GM18507 (cell line): ENCODE measurements at places on chromosomes 12 and 14.

GRCh38 chr12:75960954-75961661 lies 70.5 kb downstream of the PHLDA1 start:
- DNase-seq = no peak

GRCh38 chr12:15644700-15645099 lies 144.5 kb downstream of the EPS8 start:
- DNase-seq = no peak

DNA sequence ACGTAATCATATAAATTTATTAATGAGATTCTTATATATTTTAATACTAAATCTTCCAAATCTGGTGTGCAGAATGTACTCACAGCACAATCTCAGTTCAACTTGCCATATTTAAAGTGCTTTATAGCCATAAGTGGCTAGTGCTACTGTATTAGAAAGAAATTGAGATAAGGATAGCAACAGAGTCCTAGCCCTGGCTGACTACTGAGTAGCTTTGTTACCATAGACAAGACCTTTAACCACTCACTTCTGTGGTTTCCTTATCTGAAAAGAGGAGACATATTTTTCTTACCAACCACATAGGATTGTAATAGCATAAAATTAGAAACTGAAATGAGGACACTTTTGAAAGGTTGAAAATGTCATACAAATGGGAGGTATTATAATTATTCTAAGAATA lies 2.0 kb upstream of the CHURC1 start:
- DNase-seq = no peak

DNA sequence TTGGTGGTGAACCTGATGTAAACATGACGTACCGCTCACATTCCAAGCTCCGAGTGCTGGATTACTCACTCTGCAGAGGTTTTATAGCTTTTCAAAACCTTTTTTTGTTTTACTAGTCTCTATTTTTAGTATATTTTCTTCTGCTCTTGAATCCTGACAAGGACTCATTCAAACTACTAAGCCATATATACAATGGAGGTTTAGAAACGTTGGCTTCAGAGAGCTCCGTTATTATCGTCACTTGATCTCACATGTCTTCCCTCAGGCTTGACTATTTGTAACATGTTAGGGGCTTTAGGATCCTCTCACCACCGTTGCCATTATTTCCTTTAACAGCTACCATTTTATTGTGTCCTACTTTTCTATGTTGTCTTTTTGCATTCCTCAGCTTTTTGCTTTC lies 1321.5 kb upstream of the FLRT2 start:
- no peak for DNase-seq

- DNase-seq = no peak
These were observed 62.7 kb downstream of the FBXO34 start for GRCh38 chr14:55333711-55334485.

- no peak for DNase-seq
These were observed 62.5 kb downstream of the ITPR2 start for GRCh38 chr12:26770239-26771070.

DNA sequence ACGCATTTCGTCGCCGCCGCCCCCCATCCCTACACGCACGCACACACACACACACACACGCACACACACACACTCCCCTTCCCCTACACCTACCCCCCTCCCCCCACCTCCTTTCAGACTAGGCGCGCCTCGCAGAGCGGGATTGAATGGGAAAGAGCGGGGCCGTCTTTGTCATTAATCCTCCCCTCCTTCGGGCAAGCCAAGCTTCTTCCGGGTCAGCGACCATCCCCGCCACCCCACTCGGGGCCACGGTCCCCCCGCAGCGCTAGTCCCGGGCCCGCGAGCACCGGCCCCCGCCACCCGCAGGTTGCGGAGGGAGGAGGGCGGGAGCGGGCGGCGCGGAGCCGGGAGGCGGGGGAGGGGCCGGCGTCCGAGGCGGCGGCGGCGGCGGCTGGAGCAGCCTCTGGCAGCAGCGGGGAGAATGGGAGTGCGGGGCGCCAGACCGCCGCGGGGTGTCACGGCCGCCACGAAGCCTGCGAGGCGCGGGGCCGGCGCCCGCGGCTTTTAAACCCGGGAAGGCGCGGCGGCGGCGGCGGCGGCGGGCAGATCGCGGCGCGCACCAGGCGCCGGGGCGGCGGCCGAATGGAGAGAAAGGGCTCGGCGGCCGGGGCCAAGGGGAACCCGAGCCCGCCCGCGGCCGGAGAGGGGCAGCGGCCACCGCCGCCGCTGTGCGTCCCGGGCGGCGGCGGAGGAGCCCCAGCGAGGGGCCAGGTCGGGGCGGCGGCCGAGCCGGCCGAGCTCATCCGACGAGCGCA lies at the start of gene TTC9:
TTC9 (plus strand) TSS at position 369 of the 755 bp plus-strand sequence; CDS start at position 583, 214 bp downstream.
- DNase-seq = no peak

- DNase-seq = no peak
These were observed 13.2 kb upstream of the BMAL2 start for GRCh38 chr12:27319409-27319808.

DNA sequence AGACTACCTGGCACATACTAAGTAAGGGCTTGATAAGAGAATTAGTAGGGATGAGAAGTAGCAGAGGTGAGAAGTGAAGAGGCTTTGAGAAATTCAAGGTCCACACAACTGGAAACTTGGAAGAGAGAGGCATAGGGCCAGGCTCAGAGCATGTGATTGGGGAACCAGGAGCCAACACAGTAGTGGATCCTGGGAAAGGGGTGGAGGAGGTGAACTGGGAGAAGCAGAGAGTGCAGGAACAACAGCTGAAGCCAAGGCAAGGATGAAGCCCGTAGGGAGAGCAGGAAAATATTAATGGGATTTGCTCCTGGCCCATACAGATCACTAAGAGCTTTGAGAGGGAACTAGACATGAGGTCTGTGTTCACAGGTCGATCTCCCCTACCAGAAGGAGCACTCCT lies 1.4 kb upstream of the ITGB7 start:
- no peak for DNase-seq

DNA sequence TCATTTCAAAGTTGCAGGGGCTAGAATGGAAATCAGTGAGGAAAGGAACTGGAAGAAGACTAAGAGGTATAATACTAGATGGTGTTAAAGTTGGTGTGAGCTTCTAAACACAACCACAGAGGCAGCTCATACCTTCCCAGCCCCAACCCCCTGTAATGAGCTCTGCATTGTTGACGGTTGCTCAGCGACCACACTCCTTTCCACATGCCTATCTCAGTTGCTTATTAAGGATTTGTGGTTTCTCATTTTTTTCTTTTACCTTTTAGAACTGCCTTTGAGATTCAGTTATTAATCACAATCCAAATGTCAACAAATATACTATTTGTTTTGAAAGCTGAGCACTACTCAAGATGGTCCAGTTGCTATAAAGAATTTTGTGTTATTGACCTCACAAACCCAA lies 62.1 kb upstream of the KIF21A start:
- DNase-seq = no peak

DNA sequence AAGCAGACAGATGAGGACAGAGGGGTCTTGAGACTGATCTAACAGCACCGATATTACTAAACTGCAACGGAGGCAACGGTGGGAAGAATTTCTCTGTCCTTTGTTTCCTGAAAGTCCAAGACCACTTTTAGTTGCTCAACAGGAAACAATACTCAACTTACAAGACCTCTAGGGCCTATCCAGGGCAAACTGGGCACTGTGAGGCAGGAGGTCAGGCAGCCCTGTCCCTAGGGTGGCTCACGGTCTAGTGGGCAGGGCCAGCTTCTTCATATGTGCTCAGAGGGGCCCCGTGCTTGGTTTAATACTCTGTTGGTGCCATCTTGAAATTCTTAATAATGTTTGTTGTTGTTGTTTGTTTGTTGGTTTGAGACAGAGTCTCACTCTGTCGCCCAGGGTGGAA lies 14.2 kb downstream of the SSH1 start:
- DNase-seq = no peak

GRCh38 chr12:102314821-102315220 lies 117.2 kb upstream of the PMCH start:
- no peak for DNase-seq

DNA sequence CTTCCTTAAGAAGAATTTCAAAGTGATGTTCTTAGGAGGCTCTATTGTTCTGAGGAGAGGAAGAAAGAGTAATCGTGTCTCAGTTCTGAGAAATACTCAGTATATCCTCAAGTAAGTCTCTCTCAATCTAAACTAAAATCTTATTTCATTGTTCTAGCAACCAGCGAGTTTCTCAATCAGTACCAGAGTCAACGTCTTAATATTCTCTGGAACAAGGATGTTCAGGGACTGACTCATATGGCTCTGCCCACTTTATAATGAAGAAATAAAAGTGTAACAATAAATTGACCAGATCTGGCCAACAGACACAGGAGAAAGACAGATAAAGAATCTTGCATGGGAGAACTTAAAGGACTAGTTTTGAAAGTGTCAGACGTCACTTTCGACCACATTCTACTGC lies 469.8 kb upstream of the FLRT2 start:
- DNase-seq = no peak

GRCh38 chr14:104136472-104137296 lies 1.7 kb upstream of the KIF26A start:
- no peak for DNase-seq

GRCh38 chr12:70267550-70267949 lies 24.3 kb downstream of the CNOT2 start:
- no peak for DNase-seq

DNA sequence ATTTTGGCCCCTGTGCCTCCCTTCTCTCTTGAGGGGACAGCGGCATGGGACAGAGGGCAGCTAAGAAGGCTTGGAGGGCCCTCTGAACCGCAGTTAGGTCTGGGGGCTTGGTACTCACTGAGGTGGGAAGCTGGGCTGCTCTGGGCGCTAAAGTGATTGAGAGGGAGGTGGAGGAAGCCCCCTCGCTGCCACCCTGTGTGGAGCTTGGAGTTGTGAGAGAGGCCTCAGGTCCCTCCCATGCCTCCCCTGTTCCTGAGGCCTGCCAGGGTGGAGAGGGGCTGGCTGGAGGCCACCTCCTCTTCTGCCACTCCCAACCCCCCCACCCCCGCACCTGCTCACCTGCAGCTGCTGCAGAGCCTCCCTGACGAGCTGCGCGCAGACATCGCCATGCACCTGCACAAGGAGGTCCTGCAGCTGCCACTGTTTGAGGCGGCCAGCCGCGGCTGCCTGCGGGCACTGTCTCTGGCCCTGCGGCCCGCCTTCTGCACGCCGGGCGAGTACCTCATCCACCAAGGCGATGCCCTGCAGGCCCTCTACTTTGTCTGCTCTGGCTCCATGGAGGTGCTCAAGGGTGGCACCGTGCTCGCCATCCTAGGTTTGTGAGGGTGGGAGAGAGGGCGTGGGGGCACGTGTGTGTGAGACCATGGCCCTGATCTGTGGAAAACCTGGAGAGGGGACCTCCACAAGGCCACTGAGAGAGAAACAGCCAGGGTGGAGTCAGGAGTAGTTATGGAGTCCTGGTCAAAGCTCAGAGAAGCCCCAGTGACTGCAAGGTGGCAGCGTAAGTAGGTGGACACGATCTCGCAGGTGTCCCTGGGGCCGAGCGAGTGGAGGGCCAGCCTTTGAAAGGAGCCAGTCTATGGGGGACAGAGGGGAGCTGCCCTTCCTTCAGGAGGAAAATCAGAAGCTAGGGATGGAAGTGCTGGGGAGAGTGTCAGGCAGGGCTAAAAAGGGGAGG lies 11.2 kb downstream of the KCNH3 start:
- no peak for DNase-seq

DNA sequence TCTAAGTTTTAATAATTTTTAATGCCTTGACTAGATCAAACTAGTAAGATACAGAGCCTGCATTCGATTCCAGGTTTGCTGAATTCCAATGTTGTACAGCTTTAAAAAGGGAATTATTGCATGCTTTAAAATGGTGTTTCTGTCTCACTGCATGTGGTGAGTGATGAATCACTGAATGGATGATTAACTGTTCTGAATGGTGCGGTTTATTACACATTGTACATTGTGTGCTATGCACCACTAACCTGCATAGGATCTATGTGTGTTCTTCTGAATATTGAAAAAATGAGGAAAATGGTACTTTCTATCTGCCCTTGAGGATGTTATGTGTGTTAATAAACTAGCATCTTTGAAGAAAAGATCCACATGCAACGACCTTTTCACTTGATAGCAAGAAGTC lies 231.7 kb downstream of the NRXN3 start:
- no peak for DNase-seq
